ENCODE measurements at places on chromosomes 6 and 20. TPM values are rescaled to one million over a fixed set of nuclear protein-coding genes. Genes with fewer than 3 reads are reported as not detected.

The HNF4A gene
- not detected for total RNA-seq

The ABCC10 gene
- 23.1 TPM for total RNA-seq

The TENT5A gene
- 6.4 TPM for total RNA-seq

The EFCAB8 gene
- not detected for total RNA-seq

The DNAH8 gene
- total RNA-seq = 0.06 TPM
